HFFc6 (cell line): ENCODE measurements at places on chromosomes 2 and 18. TPM values are rescaled to one million over a fixed set of nuclear protein-coding genes. Genes with fewer than 3 reads are reported as not detected.

DNA sequence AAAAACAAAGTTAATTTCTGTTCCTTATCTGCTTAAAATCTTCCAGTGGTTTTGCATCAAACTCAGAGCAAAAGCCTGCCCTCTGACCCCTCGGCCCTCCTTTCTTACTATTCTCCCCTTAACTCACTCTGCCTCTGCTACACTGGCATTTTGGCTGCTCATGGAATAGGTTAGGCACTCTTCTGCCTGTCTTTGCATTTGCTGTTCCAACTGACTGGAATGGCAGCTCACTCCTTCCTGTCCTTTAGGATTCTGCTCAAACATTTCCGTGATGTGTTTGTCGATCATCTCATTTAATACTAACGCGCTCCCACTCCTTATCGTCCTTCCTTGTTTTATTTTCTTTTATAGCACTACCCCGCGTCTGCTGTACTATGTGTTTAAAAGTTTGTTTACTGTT, 815 bp downstream of the CEBPZ start:
- H3K4me1 ChIP-seq, result peaks cover 12% of the 10 kb centered on the region
- no peak for DNase-seq
- H3K4me3 ChIP-seq, result no peak overlapping the region
- peaks cover 12% of the 10 kb centered on the region for H3K36me3 ChIP-seq
- H3K27ac ChIP-seq, result no peak overlapping the region

GRCh38 chr18:6606411-6607085, 123.0 kb upstream of the ARHGAP28 start:
- peaks cover 1% of the 10 kb centered on the region; the same call in 1 of the 2 replicates for H3K27me3 ChIP-seq
- H3K4me1 ChIP-seq, result no peaks in the 10 kb centered on the region; the same call in 1 of the 2 replicates
- no peak overlapping the region for H3K27ac ChIP-seq
- no peak for DNase-seq

Gene SNED1
- total RNA-seq, result 1.4 to 1.6 TPM (median 1.6 TPM) in 3 replicates

DNA sequence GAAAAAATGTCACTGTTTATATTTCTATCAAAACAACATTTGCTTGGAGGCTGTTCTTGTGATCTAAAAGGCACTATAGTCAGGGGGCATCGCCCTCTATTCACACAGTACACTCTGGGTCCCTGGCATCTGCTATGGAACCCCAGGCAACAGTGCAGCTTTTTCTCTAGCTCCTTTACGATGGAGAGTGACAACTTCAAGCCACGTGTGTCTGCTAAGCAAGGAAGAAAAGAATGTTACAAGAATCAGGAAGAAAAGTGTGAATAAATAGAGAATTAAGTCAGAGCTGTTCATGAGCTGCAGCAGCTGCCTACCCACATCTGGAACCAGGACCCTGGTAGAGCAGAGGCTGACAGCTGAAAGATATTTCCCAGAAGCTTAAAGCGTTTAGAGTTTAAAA, 11.2 kb downstream of the RND3 start:
- peaks cover 61% of the 10 kb centered on the region for H3K27me3 ChIP-seq
- DNase-seq, result no peak
- peaks cover 96% of the 10 kb centered on the region for H3K36me3 ChIP-seq

- no peaks in the 10 kb centered on the region for H3K36me3 ChIP-seq
- peak; percentile 2 for DNase-seq
- H3K4me1 ChIP-seq, result no peaks in the 10 kb centered on the region
- no peaks in the 10 kb centered on the region for H3K27me3 ChIP-seq
Measured at GRCh38 chr18:14971461-14972185, 223.7 kb downstream of the ANKRD30B start.

DNA sequence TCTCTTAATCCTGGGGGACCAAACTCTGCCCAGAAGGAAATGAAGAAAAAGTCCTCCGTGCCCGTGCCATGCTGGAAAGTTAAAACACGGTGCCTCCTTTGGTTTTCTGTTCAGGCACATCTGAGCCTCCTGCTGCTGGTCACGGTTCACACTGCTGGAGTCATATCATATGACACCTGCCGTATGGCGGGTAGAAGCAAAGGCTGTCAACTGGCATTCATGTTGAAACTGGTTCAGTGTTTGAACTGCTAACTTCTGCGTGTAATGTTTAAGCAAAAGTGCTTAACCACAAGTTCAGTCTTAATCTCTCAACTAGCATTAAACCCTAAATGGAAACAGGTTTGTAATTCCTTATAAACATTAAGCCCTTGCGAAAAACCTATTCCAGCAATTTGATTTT, 3.1 kb downstream of the STK39 start:
- H3K27me3 ChIP-seq, result peaks cover 2% of the 10 kb centered on the region
- no peak overlapping the region for H3K4me3 ChIP-seq
- H3K27ac ChIP-seq, result no peak overlapping the region
- H3K36me3 ChIP-seq, result peaks cover 12% of the 10 kb centered on the region
- DNase-seq, result no peak

Gene ST8SIA5
- 0.23 TPM in 1 of 3 replicates, not detected in the others for total RNA-seq

- peak overlapping the region; percentile 68 for H3K4me3 ChIP-seq
- peaks cover 24% of the 10 kb centered on the region for H3K36me3 ChIP-seq
- peaks cover 72% of the 10 kb centered on the region for H3K4me1 ChIP-seq
- H3K27me3 ChIP-seq, result peaks cover 9% of the 10 kb centered on the region
Measured at GRCh38 chr2:47076586-47077441, 78.3 kb downstream of the STPG4 start.

DNA sequence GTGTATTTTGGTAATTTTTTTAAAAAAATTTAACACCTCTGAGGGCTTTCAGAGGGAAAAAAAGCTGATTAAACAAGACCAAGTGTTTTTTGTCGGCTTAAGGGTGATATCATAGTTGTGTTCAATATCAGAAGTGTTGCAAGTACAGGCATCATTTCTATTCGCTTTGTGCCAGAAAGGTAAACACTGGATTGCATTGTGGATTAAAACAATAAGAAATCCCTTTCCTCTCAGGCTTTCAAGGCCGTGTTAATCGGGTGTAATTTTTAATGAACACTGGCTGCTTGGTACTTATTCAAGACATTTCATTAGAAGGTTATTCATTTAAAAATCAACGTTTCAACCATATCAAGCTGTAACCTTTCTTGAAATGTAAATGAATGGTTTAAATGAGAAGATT, 18.3 kb downstream of the FIGN start:
- H3K4me1 ChIP-seq, result peaks cover 6% of the 10 kb centered on the region; the same call in 1 of the 2 replicates
- no peaks in the 10 kb centered on the region for H3K36me3 ChIP-seq
- DNase-seq, result no peak
- H3K4me3 ChIP-seq, result peak overlapping the region; percentile 18; the same call in 1 of the 2 replicates
- no peaks in the 10 kb centered on the region for H3K27me3 ChIP-seq

- no peak overlapping the region for H3K4me3 ChIP-seq
- no peaks in the 10 kb centered on the region for H3K27me3 ChIP-seq
- H3K36me3 ChIP-seq, result no peaks in the 10 kb centered on the region; the same call in 1 of the 2 replicates
- H3K27ac ChIP-seq, result no peak overlapping the region
Measured at GRCh38 chr2:198890490-198890889, 567.2 kb downstream of the SATB2 start.

- no peak for DNase-seq
- peaks cover 45% of the 10 kb centered on the region for H3K4me1 ChIP-seq
- no peak overlapping the region for H3K27ac ChIP-seq
- no peak overlapping the region for H3K4me3 ChIP-seq
Measured at GRCh38 chr2:112841295-112842044, 4.9 kb upstream of the IL1B start.

DNA sequence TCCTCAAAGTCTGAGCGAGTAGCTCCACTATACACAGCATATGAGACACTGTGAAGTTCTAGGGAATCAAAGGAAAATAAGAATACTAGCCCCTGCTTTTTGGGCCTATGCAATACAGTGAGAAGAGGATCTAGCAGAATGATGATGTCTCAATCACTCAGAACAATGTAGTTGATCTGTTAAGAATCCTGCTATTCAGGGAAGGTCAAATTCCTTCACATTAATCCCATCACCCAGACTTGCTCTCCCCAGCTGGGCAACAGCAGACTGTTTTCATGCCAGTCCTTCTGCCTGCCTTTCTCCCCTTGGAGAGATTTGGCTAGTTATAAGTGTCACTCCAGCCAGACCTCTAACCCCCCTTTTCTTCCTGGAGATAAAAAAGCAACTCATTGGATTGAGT, 230.0 kb upstream of the EPHA4 start:
- H3K36me3 ChIP-seq, result 0 out of 2 replicates have a peak, but pooled peaks cover 5% of the 10 kb centered on the region
- H3K27ac ChIP-seq, result no peak overlapping the region
- peaks cover 1% of the 10 kb centered on the region; the same call in 1 of the 2 replicates for H3K27me3 ChIP-seq
- DNase-seq, result no peak
- no peak overlapping the region for H3K4me3 ChIP-seq

DNA sequence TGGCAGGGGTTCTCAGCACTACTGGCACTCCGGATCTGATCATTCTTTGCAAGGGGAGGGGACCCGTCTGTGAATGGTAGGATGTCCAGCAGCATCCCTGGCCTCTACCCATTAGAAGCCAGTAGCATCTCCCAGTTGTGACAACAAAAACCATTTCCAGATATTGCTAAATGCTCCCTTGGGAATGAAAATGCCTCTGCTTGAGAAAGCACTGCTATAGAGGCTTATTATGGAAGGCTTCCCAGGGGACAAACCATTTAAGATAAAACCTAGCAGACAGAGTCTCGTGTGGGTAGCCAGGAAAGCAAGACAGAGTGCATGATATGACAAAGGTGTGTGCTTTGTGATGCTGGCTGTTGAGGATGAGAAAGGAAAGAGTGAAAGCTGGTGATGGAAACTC, 273.7 kb downstream of the TMX3 start:
- peaks cover 51% of the 10 kb centered on the region for H3K4me1 ChIP-seq
- no peaks in the 10 kb centered on the region; the same call in 1 of the 2 replicates for H3K27me3 ChIP-seq
- H3K27ac ChIP-seq, result no peak overlapping the region
- no peak overlapping the region for H3K4me3 ChIP-seq
- peaks cover 45% of the 10 kb centered on the region for H3K36me3 ChIP-seq
- DNase-seq, result no peak

DNA sequence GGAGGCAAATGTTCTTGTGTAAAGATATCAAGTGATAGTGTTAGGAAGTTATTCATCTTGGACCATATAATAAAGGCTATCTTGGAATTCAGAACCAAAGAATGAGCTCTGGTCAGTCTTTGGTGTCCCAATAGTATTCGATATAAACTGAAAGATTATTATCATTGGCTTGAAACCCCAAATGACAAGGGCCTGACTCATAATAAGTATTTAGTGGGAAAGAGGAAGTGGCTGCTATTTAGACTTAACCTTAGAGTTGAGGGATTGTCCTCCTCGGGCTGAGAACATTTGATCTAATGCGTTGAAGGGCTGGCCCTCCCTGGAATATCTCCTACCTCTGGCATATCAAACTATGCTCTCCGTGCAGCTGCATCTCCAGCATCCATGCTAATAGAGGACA, 67.5 kb downstream of the CDH20 start:
- DNase-seq, result peak; percentile 65
- H3K36me3 ChIP-seq, result no peaks in the 10 kb centered on the region
- H3K27ac ChIP-seq, result peak overlapping the region; percentile 83
- H3K4me3 ChIP-seq, result peak overlapping the region; percentile 59

DNA sequence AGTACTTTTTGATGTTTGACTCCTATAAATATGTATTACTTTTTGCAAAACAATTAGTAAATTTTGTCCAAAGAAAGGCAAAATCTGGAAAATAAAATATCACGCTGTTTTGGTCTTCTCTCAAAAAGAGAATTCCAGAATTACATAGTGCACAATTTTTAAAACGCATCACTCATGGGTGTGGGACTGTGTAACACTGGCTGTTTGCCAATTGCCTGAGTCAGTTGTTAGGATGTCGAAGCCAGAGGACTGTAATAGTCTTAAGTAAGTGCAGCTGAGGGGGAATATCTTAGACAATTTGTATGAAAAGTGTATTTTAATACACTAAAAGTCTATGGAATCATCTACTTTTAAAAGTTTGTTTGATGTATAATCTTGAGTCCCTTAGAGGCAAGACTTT, 24.1 kb upstream of the EPHA4 start:
- H3K4me3 ChIP-seq, result no peak overlapping the region
- no peaks in the 10 kb centered on the region for H3K36me3 ChIP-seq
- peaks cover 6% of the 10 kb centered on the region; the same call in 1 of the 2 replicates for H3K4me1 ChIP-seq
- no peak overlapping the region for H3K27ac ChIP-seq

GRCh38 chr2:230256733-230257332, 31.3 kb downstream of the SP140 start:
- DNase-seq, result no peak
- no peaks in the 10 kb centered on the region for H3K36me3 ChIP-seq
- no peaks in the 10 kb centered on the region for H3K4me1 ChIP-seq
- no peak overlapping the region for H3K27ac ChIP-seq

DNA sequence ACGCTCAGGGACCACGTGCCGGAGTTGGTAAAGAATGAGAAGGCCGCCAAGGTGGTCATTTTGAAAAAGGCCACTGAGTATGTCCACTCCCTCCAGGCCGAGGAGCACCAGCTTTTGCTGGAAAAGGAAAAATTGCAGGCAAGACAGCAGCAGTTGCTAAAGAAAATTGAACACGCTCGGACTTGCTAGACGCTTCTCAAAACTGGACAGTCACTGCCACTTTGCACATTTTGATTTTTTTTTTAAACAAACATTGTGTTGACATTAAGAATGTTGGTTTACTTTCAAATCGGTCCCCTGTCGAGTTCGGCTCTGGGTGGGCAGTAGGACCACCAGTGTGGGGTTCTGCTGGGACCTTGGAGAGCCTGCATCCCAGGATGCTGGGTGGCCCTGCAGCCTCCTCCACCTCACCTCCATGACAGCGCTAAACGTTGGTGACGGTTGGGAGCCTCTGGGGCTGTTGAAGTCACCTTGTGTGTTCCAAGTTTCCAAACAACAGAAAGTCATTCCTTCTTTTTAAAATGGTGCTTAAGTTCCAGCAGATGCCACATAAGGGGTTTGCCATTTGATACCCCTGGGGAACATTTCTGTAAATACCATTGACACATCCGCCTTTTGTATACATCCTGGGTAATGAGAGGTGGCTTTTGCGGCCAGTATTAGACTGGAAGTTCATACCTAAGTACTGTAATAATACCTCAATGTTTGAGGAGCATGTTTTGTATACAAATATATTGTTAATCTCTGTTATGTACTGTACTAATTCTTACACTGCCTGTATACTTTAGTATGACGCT, 5.8 kb downstream of the MYCN start:
- no peaks in the 10 kb centered on the region for H3K4me1 ChIP-seq
- no peak overlapping the region for H3K27ac ChIP-seq
- no peak overlapping the region for H3K4me3 ChIP-seq
- H3K36me3 ChIP-seq, result no peaks in the 10 kb centered on the region
- no peak for DNase-seq
- peaks cover 25% of the 10 kb centered on the region for H3K27me3 ChIP-seq

DNA sequence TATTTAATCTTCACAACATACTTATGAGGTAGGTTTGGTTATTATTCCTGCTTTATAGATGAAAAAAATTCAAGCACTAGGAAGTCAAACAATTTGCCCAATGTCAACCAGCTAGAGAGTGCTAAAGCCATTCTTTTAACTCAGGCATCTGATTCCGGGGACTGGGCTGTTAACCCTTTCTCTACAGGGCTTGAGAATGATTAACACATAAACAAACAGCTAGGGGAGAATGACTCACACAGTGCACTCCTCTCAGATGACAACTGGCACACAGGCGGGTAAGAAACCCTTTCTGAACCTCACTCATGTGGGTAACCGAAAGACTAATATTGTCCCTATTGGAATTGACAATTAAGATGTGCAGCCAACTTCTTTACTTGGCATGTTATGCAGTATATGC, 86.3 kb upstream of the FSHR start:
- H3K4me3 ChIP-seq, result no peak overlapping the region
- no peaks in the 10 kb centered on the region for H3K4me1 ChIP-seq

Gene PSMA8
- total RNA-seq, result not detected in 3 replicates
